ENCODE measurements at places on chromosomes 3 and 15.
A peak's percentile ranks its signal among the peaks of the same experiment; 100 is the strongest.

- DNase-seq: no peak
Observed at GRCh38 chr15:67019069-67019468, 46.3 kb upstream of the SMAD3 start.

GRCh38 chr3:51717947-51718346 lies 11.1 kb downstream of the GRM2 start:
- no peak for DNase-seq

DNA sequence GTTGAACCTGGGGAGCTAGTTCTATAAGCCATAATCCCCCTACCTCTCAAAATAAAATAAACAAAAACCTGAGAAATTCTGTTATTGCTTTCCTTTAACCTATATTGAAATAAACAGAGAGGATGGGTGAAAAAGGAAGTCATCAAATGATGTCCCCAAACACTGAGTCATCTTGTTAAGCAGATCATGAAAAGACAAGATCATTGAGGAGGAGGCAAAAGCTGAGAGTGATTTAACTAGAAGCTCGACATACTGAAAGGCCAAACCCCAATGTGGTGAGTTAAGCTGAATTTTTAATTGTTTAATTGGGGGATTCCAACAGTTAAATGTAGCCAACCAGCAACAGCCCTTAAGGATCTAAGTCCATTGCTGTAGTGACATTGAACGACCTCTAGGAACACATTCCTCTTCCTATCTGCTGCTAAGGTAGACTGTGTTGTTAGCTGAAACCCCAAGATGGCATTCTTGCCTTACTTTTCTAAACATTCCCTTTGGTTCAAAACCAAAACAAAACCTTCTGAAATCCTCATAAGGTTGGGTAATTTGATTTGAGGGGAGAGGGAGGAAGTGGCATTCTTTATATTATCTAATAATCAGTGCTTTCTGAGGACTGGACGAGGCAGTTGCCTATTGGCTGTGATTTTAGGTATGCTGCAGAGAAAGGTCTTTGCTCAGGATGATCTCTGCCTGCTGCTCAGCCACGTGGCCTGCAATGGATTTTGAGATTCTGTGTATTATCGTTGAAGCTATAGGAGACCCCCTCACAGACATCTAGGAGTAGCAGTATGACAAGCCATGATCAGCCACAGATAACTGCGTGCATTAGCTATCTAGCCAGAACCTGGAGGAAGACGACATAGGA lies 62.7 kb upstream of the BNIP2 start:
- DNase-seq: no peak

DNA sequence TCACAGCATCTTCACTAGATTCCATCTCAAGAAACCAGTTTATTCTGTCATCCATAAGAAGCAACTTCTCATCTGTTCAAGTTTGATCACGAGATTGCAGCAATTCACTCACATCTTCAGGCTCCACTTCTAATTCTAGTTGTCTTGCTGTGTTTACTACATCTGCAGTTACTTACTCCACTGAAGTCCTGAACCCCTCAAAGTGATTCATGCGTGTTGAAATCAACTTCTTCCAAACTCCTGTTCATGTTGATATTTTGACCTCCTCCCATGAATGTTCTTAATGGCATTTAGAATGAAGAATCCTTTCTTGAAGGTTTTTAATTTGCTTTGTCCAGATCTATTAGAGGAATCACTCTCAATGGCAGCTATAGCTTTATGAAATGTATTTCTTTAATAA lies 287.6 kb upstream of the TBL1XR1 start:
- DNase-seq: no peak

DNA sequence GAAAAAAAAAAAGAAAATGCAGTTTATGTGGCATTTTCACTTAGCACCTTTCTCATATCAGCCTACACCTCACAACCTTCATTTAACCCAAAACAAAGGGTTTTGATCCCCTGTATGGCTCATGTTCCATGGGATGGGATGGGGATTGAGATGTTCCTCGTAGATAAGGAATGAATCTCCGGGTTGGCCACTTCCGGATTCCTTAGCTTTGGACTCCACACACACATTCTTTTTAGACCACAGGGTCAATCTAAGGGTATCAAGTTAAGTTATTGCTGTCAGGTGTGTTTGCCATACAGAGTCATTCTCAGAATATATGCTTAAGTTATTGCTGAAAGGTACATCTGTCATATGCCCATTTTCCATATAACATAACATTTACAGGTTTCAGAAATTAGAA lies 301.4 kb upstream of the TGFBR2 start:
- no peak for DNase-seq

- no peak for DNase-seq
Observed at GRCh38 chr3:197256836-197257444, 41.5 kb downstream of the DLG1 start.

- no peak for DNase-seq
Observed at GRCh38 chr15:39215015-39215414, 365.9 kb upstream of the THBS1 start.

DNA sequence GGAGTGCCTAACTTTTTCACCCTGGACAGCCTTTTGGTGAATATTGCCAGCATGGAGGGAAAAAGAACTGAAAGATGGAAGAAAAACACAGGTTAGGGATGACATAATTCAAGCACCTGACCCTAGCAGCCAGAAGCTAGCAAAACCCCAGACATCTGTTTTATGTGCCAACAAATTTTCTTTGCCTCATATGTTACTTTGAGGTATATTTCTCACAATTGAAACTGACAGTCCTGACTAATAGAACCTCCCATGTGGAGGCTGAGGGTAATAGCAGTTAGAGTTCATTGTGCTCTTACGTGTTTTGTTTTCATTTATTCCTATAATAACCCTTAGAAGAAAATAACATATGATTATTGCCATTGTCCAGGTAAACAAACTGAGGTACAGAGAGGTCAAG lies 71.5 kb upstream of the SLC25A26 start:
- DNase-seq: no peak

DNA sequence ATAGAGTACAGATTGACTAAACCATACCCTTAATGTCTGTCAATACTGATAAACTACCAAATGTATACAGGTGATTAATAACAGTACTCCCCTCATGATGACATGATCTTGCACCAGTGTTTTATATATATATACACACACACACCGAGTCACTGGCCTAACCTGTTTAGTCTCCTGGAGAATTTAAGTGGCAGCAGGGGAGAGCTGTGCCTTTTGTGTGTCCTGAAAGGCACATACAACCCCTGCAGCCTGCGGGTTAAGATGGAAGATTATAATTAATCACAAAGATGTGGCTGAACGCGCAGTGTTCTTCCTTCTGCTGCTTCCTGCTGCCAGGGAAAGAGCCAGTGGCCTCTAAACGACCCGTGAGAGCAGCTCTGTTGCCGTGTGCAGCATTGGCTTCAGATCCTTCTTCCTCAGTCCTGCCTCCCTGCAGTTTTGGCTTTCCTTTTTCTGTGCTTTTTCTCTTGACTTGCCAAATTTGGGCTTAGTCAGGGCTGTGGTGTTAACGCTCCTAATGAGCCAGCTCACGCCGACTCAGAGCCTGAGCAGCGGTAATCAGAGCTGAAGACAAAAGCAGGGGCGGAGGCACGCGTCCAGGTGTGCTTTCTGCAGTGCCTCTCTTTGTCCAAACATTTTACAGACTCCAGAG lies 42.5 kb upstream of the UBE3A start:
- DNase-seq: peak; percentile 10

GRCh38 chr3:71495708-71496472 lies 87.6 kb downstream of the FOXP1 start:
- DNase-seq: no peak

GRCh38 chr3:78580681-78581080 lies 1187.1 kb downstream of the ROBO1 start:
- no peak for DNase-seq

GRCh38 chr3:141575879-141576743 lies 89.3 kb downstream of the RASA2 start:
- DNase-seq: no peak

- DNase-seq: no peak
Observed at GRCh38 chr3:182797876-182798275, 4.6 kb downstream of the ATP11B start.

DNA sequence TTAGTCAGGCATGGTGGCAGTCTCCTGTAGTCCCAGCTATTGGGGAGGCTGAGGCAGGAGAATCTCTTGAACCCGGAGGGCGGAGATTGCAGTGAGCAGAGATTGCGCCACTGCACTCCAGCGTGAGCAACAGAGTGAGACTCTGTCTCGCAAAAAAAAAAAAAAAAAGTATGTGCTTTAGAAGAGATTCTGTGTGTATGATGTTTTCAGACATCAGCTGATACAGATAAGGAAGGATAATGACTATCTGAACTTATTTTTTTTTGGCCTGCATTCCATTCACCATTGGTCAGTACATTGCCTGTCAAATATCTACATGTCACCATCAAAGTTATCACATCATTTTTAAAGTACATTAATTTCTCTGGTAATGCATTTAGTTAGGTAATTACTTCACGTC lies 17.4 kb downstream of the C3orf38 start:
- no peak for DNase-seq

DNA sequence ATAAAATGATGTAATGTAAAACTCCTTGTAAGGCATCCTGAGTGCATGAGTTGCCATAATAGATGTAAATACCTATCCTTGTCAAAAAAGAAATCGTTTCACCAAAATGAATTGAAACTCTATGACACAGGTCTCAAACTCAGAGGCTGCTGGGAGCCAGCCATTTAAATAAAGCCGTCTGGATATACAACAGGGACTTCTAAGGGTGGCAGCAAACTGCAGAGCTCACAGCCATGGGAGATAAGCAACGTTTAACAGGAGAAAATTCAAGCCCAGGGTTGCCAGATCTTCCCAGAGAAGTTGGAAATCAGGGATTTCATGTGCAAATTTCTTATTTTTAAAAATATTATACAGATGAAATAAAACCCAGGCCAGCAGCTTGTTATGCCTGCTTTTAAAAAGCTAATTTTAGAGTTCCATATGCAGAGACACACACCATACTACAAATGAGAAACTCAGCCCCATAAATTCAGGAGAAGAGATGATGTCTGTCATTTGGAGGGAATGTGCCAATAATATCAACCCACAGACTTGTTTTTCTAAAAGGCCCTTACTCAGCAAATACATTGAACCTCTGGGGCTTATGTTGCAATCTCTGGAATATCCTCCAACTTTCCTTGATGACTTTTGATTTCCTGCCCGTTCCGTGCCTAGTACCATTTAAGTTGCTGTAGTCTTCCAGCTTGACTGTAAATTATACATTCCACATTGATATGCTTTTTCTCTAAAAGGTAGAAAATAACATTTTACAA lies 75.6 kb downstream of the AQP9 start:
- DNase-seq: no peak

- no peak for DNase-seq
Observed at GRCh38 chr3:171279972-171280371, 180.2 kb downstream of the TNIK start.

GRCh38 chr3:133547432-133548041 lies 25.9 kb upstream of the CDV3 start:
- DNase-seq: peak; percentile 4

GRCh38 chr3:88301996-88302393 lies 152.2 kb downstream of the C3orf38 start:
- no peak for DNase-seq

- DNase-seq: peak; percentile 56
Observed at GRCh38 chr15:75655931-75656330, 8.2 kb downstream of the SNX33 start.

DNA sequence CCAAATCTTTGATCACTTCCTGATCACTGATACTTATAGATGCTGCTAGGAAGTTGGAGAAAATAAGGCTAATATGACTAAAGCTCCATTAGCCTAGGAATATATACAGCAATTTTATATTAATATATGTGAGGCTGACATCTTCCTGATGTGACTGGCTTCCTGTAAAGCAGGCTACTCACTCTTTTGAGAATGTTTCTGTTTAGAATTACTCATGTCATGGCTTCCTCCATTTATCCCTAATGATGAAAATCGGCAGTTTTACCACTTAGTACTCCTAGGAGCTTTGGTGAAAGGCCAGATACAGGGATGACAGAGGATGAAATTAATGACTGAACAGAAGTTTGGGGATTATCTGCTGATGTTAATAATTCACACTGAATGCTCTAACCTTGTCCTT lies 3.9 kb upstream of the MAP1A start:
- no peak for DNase-seq

DNA sequence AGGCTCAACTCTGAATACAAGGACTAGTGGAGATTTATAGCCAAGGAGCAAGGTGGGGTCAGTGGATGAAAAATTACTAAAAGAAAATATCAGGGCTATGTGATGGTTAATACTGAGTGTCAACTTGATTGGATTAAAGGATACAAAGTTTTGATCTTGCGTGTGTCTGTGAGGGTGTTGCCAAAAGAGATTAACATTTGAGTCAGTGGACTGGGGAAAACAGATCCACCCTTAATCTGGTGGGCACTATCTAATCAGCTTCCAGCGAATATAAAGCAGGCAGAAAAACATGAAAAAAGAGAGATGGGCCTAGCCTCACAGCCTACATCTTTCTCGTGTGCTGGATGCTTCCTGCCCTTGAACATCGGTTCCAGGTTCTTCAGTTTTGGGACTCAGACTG lies 14.4 kb upstream of the SENP7 start:
- no peak for DNase-seq

DNA sequence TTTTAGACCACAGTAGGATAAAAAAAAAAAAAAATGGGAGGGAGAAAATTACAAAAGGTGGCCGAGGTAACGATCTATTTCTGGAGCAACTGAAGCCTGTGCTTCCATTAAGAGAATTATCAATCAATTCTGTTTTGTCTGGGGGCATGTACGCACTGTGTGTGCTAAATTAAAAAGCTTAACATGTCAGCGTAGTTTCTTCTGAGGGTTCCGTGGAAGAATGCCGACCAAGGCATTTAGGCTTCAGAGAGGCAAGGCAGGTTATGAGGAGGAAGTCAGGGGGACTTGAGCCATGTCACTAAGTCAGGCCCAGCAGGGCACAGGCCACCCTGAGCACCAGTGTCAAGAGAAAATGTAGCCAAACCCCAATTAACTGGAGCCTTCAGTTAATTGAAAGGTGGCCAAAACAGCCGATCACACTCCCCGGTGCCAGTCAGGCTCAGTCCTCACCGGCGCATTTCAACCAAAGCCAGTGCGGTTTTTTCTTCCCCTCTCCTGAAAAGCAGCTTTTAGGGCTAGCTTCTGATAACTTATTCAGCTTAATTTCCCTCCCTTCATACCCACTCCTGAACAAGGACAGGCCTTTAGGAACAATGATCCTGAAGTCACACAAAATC lies 113.9 kb downstream of the MEGF11 start:
- no peak for DNase-seq

DNA sequence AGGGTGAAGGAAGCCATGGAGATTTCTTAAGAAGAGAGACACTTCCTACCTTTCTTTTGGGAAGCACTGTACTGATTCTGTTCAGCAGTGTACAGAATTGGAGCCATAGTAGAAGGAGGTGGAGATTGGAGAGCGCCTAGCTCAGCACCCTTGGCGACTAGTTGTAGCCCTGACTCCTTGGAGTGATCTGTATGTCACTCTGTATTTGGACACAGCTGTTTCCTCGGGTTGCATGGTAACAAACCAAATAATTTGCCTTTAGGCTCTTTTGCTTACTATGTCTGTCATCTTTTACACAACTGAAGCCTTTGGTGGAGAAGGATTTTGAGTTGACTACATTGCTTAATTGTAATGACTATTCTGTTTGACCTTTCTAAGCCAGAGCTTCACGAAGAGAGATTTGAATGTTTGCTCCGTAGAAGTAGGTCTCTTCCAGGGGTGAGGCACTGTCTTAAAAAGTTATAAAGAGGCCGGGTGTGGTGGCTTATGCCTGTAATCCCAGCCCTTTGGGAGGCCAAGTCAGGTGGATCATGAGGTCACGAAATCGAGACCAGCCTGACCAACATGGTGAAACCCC lies 77.1 kb downstream of the AKAP13 start:
- DNase-seq: no peak
